ENCODE measurements at places on chromosomes 7 and 10.

GRCh38 chr10:125177641-125178640, 17.6 kb upstream of the CTBP2 start:
- H3K4me1 ChIP-seq, result no peaks in the 10 kb centered on the region
- no peak for DNase-seq
- peaks cover 12% of the 10 kb centered on the region for H3K27me3 ChIP-seq
- no peaks in the 10 kb centered on the region for H3K36me3 ChIP-seq
- H3K27ac ChIP-seq, result no peak overlapping the region

DNA sequence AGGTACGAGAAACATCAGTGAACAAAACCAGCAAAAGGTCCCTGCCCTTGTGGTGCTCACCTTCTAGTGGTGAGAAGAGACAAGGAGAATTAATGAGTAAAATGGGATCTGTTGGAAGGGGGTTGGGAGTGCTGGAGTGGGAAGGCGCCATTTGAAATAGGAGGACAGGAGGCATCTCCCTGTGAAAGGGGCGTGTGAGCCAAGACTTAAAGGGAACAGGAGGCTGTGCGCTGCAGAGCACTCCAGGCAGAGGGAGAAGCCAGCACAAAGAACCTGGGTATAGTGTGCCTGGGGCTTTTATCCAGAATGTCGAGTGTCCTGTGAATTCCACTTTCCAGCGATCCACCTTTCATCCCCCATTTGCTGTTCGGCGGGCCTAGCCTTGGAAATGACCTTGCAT, 497.9 kb upstream of the GALNT17 start:
- no peak overlapping the region for H3K4me3 ChIP-seq
- H3K27me3 ChIP-seq, result no peaks in the 10 kb centered on the region
- no peak for DNase-seq
- peaks cover 5% of the 10 kb centered on the region for H3K4me1 ChIP-seq
- no peaks in the 10 kb centered on the region for H3K36me3 ChIP-seq

GRCh38 chr7:105782391-105783042, 93.9 kb downstream of the ATXN7L1 start:
- H3K36me3 ChIP-seq, result no peaks in the 10 kb centered on the region
- H3K4me1 ChIP-seq, result no peaks in the 10 kb centered on the region
- DNase-seq, result no peak
- H3K27me3 ChIP-seq, result no peaks in the 10 kb centered on the region
- H3K4me3 ChIP-seq, result no peak overlapping the region

DNA sequence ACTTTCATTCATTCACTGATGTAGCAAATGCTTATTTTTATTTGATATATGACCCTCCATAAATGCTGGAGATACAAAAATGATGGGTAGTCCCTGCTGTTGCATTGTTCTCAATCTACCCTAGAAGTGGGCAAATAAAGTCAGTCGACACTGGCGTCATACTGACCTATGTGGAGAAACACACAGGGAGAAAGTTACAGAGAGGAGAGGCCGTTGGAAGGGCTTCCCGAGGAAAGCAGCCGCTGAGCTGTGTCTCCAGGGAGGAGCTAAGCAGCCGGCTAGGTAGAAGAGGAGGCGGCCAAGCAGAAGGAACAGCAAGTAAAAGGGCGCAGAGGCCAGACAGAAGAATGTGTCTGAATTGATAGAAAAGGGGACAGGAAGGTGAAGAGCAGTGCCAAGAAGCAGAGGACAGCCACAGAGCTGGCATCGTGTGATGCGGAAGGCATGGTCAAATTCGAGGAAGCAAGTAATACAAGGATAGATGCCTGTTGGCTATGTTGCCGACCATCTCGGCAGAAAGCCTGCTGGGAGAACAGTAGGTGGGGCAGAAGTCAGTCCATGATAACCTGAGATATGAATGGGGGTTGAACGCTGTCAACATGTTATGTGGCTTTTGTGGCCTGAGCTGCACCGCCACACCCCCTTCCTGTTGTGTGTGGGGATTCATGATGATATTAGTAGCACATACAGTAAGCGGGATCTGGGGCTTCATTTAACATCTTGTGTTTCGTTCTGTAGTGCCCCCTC, 25.9 kb downstream of the ST8SIA6 start:
- H3K4me3 ChIP-seq, result no peak overlapping the region
- no peak overlapping the region for H3K27ac ChIP-seq
- no peak for DNase-seq

- DNase-seq, result no peak
- no peaks in the 10 kb centered on the region for H3K27me3 ChIP-seq
- no peaks in the 10 kb centered on the region for H3K36me3 ChIP-seq
- peaks cover 56% of the 10 kb centered on the region for H3K4me1 ChIP-seq
- H3K4me3 ChIP-seq, result peak overlapping the region; percentile 51
These were observed 132.1 kb downstream of the NRBF2 start for GRCh38 chr10:63265222-63265617.

DNA sequence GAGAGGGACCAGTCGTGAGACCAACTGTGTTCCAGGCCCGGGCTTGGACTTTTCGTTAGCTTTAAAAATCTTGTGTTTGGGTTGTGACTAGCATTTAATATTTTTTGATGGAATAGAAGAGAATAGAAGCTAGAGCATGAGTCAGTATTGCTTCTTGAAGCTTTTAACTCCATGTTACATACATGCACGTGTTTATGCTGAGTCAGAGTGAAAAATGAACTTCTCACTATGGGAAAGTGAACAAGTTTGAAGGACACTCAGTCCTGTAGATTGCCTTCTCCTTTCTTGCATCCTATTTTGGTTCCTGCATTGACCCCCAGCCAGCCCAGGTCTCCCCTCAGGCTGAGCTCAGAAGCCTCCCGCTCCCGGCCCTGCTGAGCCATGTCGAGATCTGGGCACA, 31.8 kb downstream of the GHRHR start:
- peaks cover 18% of the 10 kb centered on the region for H3K4me1 ChIP-seq
- no peak overlapping the region for H3K4me3 ChIP-seq
- H3K27ac ChIP-seq, result no peak overlapping the region
- no peak for DNase-seq
- no peaks in the 10 kb centered on the region for H3K27me3 ChIP-seq

DNA sequence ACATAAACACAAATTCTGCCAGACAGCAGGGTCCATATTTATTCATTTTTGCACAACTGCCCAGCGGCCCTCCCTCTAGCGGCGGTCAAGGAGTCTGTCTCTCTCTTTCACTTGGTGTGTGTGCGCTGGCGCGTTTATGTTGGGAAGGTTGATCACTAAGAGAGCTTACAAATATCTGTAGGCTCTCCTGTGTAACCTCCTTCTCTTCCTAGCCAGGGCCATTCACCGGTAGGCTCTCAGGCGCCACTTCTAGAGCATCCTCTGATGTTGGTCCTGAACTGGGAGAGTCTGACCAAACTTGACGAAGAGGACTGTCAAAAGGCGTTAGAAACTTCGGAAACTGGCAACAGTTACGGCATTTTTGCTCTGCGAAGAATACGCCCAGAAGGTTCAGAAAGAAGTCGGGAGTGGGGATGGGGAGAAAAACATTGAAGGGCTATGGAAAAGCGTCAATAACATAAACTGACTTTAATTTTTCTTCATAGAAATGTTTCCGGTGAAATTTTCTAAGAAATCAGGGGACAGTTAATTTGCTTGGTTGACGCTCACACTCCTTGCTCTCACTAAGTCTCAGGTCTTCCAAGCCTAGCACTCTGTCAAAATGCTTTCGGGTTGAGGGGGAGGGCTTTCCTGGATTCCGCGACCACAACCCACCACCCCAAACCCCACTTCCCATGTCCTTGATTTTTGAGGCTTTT, 731.1 kb downstream of the ZWINT start:
- no peak for DNase-seq
- H3K27ac ChIP-seq, result no peak overlapping the region
- H3K36me3 ChIP-seq, result no peaks in the 10 kb centered on the region
- H3K4me1 ChIP-seq, result peaks cover 18% of the 10 kb centered on the region
